ENCODE measurements at places on chromosomes 12 and 14.

DNA sequence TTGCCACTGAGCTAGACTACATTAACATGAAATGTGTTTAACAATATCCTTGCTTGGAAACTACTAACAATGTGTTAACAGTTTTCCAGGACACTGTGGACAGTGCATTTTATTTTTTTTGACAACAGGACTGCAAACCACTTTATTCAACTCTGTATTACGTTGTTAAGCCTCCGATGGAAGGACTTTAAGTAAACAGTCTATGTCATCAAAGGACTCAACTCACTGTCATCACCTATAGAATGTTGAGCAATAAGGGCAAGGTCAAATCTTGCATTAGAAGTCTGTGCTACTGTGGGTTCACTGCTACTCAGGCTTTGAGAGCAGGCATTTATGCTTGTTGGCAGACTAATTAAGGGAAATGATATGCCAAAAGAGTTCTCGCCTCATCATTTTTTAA, 483.7 kb downstream of the FLRT2 start:
- DNase-seq = no peak

- no peak for DNase-seq
Observed at GRCh38 chr12:57141249-57141648, 6.2 kb downstream of the LRP1-AS start.

DNA sequence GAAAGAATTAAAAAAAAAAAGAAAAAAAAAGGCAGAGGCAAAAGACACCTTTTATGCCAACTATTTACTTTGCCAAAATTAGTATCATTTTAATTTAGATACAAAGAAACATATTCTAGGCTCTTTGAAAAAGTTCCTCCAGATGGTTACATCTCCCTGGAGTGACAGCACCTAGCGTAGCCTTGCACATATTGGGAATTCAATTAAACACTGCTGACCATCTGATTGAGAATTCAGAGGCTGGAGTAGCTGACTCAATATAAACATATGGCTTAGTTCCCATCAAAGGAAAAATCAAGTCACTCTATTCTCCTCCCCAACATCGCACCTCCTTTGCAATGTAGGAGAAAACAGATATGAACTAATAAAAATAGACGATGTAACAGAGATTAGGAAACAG, 36.4 kb downstream of the ANKS1B start:
- DNase-seq = no peak

- peak; percentile 41 for DNase-seq
Observed at GRCh38 chr12:53101931-53102781, 1.1 kb upstream of the SOAT2 start.

- no peak for DNase-seq
Observed at GRCh38 chr14:101219896-101220703, 316.6 kb upstream of the RTL1 start.

- DNase-seq = no peak
Observed at GRCh38 chr14:98243332-98243731, 1028.7 kb downstream of the BCL11B start.

DNA sequence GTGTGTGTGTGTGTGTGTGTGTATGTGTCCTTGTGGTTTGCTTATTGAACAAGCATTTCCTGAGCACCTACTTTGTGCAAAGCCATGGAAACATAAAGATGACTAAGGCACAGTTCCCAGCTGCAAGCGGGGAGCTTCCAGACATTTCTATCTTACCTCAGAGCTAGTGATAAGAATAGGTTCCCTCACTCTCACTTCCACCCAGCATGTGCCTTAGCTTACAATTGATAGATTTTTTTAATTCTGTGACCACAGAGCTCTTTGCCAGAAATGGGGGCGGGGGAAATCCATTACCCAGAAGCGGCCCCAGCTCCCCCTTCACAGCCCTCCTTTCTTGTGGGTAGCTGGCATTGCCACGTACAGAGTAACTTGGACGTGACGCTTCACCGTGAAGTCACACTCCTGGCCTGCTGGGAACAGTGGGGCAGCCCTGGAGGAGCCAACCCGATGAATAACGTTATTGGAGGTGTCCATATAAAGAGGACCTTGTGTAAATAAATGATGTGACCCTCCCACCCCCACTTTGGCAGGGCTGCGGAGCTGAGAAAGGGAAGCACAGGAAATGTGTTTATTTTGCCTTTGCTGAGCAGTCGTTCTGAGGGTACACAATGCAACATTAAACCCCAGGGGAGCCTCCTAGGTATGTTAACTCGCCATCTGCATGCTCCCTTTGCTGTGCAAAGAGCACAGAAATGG, 238.9 kb downstream of the CHST11 start:
- DNase-seq = peak; percentile 90

DNA sequence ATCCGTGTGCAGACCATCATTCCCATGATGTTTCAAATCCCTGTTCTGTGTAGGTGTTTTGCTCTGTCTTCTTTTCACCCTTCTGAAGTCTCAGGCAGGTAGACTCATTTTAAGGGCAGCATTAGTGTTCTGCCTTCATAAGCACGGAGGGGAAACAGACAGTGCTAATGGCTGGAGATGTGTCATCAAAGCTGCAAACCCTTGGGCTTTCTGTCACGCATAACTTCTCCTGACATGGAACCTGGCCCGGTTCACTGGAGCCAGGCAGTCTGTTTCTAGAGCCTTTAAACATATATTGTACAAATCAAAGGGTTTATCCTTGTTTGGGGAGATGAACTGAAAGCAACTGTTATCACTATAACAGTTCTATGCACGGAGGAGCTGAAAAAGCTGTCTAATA, 141.4 kb downstream of the TMEM132D start:
- DNase-seq = no peak

DNA sequence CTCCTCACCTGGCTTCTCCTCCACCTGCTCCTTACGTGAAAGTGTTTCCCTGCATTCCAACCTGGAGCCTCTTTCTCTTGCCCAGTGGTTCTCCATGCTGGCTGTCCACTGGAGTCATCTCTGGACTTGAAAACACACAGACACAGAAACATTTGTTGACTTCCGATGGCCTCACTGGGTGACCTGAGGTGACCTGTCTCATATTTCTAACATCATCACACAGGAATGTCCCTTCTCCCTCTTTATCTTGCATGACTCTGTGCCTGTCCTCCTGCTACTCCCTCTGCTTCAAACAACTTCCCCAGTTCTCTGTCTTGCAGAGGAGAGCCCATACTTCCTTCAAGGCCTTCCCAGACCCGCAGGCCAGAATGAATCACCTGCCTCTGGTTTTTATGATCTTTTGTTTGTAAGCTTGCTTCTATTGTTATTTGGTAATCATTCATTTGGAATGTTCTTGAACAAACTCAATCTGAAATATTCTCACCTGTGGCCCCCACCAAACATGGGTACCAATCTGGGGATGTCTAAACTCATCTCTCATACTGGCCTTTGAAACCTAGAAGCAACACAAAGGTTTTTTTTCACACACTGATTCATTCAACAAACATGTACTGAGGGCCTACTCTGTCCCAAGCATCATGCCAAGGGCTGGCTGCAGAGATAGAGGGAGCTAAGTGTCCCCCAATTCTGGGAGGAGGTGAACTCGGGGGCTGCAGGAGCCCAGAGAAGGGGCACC, 9.7 kb upstream of the RIN3 start:
- peak; percentile 83 for DNase-seq

GRCh38 chr12:14256121-14256520, 109.4 kb upstream of the ATF7IP start:
- no peak for DNase-seq

DNA sequence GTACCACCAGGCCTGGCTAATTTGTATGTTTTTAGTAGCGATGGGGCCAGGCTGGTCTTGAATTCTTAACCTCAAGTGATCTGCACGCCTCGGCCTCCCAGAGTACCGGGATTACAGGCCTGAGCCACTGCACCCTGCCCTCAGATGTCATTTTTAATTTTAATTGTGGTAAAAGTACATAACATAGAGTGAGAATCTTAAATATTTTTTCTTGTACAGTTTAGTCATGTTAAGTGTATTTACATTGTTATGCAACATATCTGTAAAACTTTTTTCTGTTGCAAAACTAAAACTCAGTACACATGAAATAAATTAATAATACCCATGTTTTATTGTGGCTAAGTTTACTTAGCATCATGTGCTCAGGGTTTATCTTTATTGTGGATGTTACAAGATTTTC, 231.4 kb downstream of the ALG10 start:
- no peak for DNase-seq

GRCh38 chr12:80157645-80158044, 58.3 kb downstream of the OTOGL start:
- DNase-seq = no peak

Data from suppressor macrophage treated with lipopolysaccharide for 4 hours (primary cell).